AG08395 (cell line): ENCODE measurements at places on chromosomes 1 and 21.
A peak's percentile ranks its signal among the peaks of the same experiment; 100 is the strongest.

GRCh38 chr1:180131510-180131909, 23.2 kb upstream of the QSOX1 start:
- DNase-seq = peak; percentile 86

DNA sequence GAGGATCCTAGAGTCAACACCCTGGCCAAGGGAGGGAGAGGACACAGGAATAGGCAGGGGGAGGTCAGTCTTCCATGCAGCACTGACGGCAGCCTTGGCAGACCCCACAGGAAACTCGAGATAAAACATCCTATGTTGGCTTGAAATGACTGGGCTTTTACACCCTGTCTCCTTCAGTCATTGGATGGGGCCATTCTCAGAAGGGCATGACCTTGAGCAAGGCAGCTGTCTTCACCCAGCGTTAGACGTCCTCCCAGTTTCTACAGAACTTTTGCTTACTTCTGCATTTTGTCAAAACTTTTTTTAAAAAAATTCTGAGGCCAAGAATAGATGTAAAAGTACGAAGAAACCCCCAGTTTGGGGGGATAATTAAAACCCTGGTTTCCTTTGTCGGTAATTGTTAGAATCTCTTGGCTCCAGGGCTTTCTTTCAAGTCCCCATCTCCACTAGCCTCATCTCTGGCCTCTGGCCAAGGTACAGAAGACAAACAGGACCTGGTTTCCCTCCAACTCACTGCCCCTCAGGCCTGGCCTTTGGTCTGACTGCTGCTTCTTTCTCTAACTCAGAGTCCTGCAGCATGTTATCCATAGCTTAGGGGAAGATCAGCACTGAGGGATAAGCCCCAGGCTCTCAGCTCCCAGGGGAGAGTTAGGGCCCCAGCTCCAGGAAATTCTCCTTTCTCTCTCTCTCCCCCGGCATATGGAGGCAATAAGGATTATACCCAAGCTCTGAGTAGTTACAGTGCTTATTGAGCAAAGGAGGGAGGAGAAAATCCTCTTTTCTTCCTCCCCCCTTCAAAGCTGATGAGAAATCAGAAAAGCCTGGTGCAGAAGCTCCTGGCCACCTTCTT, 51.6 kb upstream of the KCND3 start:
- no peak for DNase-seq

- no peak for DNase-seq
These were observed 3.0 kb upstream of the FBLIM1 start for GRCh38 chr1:15755646-15756040.

DNA sequence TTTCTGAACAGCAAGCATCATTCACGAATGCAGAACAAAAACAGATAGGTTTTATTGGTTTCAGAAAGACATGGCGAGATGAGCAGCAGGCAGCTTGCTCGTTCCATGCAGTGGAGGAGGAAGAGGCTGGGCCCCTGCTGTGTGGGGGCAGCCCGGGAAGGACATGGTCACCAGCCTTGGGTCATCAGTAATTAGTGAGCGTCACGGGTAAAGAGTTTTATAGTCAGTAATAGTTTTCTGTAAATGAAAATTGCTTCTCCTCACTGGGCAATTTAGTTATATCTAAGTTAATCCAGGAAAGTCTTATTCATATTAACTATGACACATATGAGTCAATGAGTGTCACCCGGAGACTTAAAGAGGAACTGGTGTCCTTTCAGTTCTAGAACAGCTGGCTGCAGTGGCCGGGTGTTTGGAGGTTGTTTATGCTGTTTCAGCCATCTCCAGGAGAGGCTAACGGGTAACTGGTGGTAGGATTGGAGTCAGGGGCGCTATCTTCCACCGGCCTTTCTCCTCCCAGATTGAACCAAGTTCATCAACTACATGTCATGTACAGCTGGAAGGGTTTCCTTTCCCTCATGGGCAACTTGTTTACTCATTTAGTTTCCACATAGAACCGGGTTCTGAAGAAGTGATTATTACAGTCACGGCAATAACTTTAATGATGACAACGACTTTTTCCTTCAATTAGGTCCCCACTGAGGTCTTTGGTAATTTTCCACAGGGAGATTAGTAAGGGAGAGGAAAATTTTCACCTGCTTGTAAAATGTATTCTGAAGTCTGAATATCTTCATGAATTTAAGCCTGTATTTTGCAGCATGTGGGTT, 34.6 kb upstream of the SLC45A1 start:
- no peak for DNase-seq

- DNase-seq = no peak
These were observed 91.5 kb downstream of the MRPL37 start for GRCh38 chr1:54291276-54292001.

- DNase-seq = peak; percentile 74
These were observed 2.7 kb downstream of the GRHL3 start for GRCh38 chr1:24321697-24322469.

GRCh38 chr1:226950871-226951270, 10.8 kb downstream of the COQ8A start:
- DNase-seq = no peak

DNA sequence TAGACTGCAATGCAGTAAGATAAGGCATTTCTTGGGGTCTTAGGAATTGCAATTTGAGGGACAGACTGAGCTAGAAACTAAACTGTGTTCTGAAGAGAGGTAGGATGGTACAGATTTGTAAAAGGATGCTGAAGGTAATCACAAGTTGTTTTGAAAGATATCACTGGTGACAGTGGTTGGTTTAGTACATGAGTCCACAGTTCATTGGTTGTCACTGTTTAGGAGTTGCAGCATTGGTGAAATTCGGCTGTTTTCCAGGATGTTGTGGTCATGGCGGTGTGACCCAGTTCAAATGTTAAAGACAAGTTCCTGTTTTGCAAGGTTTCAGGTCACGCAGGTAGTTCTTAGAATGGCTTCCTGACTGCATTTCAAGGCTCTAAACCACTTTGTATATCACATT, 292.8 kb upstream of the B3GALT2 start:
- DNase-seq = no peak

DNA sequence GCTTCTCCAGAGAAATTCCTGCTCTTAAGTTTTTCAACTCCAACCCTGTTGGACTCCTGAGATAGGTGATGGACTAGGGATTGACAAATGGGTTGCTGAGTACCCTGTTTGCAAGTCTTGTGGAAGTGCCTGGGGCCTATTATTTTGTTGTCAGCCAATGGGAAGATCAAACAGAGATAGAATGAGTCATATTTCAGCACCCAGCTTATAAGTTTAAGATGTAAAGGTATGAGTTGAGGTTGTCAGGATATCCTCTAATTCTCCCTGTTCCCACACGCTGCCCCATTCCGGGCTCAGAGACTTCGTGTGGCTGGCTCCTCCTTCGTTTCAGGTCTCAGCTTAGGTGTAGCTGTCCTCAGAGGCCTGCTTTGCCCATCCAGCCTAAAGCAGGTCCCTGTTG, 91.8 kb downstream of the CENPF start:
- no peak for DNase-seq

DNA sequence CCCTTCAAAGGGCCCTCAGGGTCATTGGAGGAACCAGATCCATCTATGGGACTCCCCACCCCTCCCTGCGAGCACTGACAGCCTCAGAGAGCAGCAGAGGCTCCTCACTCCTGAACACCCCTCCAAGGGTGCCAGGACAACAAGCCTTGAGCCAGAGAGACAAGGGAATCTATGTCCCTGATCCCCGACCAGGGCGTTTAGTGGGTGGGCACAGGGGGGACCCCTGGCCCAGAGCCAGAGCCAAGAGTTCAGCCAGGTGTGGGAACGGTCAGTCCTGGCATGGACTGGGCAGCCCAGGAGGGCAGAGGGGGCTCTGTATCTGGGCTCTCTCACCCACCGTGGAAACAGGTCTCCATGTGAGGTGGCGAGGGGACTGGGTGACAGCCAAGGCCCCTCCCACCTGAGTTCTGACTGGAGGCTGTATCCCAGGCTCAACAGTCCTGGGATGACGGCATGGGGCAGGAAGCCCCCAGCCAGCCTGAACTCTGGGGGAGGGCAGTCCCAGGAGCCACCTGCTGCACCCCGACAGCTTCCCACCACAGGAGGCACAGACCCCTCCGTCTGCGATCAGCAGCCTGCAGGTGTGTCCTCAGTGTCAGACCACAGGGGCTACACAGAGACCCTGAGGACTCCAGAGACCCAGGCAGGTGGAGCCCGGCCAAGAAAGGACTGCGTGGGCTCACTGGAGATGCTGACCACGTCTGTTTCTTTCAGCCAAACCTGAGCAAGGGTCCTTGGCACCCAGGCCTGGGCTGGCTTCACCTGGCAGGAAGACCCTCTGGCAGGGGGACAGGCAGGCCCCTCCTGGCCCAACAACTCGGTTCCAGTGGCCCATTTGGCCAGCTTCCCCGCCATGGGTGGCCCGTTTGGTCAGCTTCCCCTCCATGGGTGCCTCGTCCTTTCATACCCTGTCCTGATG, 11.2 kb upstream of the SRARP start:
- no peak for DNase-seq
